Heart right ventricle (tissue), 16 donors: ENCODE measurements at places on chromosomes 6 and 20. TPM values are rescaled to one million over a fixed set of nuclear protein-coding genes. Genes with fewer than 3 reads are reported as not detected.

DNA sequence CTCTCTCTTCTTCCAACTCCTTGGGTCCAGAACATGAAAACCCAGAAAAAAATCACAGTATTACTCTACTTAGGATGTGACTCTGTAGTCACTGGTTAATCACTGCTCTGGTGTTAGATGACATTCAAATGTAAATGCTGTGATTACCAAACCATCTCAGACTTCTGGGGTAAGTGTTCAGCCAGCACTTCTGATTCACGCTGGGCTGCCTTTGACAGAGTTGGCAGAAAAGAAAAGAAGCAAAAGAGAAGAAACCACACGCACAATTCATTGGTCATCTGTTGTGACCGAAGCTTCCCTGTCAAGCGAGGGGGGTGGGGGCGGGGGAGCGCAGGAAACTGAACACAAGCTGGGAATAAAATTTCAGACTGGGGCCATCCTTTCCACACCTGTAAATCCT, 82.7 kb downstream of the PSMG4 start:
- DNase-seq, result no peak

DNA sequence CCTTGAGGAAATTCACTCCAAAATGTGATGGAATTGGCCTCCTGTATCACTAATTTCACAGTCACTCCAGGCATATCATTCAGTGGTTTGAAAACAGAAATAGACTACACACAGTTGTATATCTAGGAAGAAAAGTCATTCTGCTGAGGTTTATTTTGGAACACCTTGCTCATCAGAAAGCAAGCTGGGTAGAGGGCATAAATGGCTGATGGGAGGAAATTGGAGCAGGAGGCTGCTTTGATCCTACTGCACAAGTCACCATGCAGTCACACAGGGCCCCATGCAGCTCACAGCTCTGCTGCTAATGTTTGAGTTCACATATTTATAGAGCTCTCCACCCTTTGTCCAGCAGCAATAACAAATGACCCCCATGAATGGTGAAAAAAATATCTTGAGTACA, 12.3 kb downstream of the NHLRC1 start:
- DNase-seq, result no peak

GRCh38 chr20:22984606-22985005, 50.5 kb upstream of the SSTR4 start:
- DNase-seq, result no peak

DNA sequence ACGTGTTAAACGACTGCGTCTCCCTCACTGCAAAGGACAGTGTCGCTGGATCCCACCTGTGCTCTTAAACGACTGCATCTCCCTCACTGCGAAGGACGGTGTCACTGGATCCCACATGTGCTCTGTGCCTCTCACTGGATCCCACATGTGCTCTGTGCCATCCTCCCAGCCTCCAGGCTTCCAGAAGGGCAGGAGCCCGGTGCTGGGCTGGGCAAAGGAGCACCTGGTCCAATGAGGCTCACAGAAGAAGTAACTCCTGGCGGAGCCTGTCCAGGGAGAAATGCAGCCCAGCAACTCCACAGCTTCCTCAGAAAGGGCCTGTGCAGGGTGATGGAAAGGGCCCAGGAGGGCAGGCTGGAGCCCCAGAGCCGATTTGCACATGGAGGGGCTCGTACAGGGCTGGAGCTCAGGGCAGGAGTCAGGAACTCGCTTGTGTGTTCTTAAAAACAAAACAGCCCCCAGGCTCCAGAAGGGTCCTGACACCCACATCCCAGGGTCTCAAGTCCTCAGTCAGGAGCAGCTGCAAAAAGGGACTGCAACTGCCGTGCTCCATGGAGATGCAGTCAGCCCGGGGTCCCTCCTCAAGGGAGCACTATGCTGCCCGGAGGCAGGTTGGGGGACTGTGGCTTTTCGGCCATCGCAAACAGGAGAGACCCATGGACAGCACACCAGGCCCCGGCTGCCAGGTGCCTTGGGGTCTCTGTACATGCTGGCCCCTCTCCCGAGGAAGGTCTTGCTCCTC, 52.7 kb downstream of the DLL1 start:
- DNase-seq, result no peak

GRCh38 chr20:11193241-11193640, 519.4 kb upstream of the JAG1 start:
- no peak for DNase-seq

DNA sequence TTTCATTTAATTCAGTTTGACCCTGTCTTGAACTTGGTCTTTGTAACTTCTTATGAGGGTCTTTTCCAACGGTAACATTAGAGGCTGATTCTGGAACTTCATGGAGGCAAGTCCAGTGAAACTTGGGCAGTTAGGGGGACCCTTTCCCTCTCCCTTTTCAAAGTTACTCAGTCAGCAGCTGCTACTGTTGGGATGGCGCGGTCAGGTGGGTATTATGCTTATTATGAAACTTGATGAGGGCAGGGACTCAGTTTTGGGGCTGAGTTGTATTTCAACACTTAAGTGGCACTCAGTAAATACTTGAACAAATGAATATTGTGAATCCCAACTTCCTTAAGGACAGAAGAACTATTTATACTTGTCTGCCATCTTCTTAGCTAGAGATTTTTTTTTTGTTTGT, 20.8 kb downstream of the TOP1 start:
- DNase-seq, result no peak

DNA sequence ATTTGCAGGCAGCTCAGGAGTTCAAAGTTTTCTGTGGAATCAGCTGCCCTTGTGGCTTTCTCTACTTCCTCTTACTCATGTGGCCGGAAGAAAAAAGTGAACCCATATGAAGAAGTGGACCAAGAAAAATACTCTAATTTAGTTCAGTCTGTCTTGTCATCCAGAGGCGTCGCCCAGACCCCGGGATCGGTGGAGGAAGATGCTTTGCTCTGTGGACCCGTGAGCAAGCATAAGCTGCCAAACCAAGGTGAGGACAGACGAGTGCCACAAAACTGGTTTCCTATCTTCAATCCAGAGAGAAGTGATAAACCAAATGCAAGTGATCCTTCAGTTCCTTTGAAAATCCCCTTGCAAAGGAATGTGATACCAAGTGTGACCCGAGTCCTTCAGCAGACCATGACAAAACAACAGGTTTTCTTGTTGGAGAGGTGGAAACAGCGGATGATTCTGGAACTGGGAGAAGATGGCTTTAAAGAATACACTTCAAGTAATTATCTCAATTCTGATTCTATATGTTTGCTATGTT, 1.1 kb downstream of the MGME1 start:
- DNase-seq, result no peak

DNA sequence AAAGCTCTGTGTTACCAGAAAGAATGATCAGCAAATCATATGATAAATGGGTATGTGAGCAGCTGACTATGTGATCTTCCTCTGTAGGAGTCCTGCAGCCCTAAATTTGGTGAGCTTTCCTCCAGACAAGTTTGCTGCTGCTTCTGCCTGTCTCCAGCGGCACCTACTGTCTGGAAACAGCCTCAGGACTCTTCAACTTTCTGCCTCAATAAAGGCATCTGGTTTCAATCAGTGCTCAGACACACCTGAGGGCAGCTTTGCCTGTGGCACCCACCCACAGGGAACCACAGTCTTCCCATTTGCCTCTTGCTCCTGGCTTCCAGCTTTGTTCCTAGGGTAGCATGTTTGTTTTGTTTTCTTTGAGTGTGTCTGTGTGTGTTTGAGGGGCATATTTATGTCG, 727.9 kb upstream of the MAN1A1 start:
- no peak for DNase-seq

DNA sequence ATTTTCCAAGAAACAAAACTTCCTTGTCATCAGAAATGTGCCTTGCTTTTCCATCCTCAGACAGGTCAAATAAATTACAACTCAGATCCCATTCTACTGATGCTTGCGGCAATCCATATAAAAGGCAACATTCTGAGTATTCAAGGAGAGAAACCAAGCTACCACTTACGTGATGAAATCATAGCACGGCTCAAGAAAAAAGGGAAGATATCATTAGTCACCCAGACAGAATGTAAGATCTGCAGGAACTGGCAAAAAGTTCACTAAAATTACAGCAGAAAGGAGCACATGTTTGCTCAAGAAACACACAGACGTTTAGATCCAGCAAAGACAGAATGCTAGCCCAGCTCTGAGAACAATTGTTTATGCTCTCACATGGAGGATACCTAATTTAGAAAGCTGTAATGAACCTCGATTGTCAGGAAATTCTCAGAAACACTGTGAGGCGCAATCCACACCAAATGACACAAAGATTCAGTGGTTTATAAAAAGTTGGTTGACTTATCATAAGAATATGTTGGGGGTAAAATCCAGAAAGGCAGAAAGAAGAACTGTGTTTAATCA, 304.2 kb downstream of the ADGRG6 start:
- DNase-seq, result no peak

DNA sequence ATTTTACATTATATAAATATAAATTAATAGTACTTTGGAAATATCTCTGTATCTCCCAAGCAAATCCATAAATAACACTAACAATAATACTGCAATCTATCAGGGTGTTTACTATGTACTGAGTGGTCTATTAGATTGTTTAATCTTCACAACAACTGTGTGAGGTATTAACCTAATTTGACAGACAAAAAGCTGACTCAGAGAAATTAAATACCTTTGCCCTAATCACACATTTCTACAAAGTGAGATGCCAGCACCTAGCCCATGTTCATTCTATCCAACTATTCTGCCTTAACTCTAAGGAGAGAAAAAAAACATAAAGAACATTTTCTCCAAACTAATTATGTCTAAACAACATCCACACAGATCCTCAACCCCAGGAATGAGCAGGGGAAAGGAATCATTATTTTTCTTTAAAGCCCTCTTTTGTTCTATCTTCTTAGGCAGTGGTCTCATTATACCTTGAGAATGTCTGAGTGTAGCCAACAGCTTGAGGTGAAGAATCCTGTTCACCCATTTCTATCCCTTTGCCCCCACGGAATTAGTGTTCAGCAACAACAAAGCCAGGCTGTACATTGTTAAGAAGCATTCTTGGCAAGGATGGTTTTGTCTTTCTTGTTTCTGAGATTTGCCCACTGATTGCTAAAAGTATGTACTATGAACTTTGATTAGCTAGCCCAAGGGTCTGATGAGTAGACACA, 42.7 kb downstream of the PRL start:
- no peak for DNase-seq

- DNase-seq, result no peak
Measured at GRCh38 chr6:133553652-133554051, 312.5 kb downstream of the EYA4 start.

DNA sequence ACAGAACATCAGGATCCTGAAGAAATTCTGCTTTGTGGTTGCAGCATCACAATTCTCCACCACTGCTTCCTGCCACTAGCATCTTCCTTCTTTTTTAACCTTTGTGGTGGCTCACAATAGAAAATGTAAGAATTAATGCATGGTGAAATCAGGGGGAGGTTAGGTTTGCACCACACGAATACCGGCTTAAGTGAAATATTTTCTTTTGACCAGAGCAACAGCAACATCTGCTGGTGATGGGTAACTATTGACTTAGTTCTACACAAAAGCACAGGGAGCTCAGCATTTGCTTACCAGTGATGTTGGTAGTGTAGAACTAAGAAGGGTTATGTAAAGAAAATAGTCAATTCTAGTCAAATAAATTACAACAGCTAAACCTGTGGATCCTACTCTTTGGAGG, 280.5 kb downstream of the SYNE1 start:
- DNase-seq, result no peak

DNA sequence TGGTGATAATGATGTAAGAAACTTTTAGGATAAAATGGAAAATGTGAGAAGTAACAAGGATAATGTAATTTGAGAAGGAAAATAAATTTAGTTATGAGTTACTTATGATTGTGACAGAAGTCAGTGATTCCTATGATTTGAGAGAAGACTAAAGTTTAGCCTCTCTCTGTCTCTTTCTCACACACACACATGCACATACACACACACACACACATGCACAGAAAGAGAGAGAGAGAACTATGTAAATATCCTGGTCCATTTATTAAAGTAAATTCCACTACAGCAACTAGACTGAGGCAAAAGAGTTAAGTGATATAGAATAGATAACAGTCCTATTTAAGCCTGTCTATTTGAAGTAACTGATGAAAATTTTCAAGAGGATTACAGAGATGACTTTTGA, 375.2 kb downstream of the CD109 start:
- no peak for DNase-seq

GRCh38 chr20:50980071-50980681, 21.6 kb downstream of the MOCS3 start:
- no peak for DNase-seq

DNA sequence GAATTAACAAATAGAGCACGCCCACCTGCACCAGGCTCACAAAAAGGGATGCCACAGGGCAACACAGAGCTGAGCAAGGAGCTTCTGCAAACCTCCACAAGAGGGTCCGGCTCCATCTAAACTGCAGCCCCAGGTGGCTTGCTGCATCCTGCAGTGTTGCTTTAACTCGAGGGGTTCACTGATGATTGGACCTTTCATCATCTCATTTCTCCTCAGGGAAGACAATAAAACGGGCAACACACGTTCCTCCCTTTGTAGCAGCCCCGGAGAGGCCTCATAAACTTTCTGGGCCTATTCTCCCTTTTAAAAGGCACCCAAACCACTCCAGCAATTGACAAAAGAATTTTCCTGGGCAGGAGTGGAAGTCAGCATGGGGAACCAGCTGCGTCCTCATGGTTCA, 161.5 kb upstream of the CDH4 start:
- no peak for DNase-seq

DNA sequence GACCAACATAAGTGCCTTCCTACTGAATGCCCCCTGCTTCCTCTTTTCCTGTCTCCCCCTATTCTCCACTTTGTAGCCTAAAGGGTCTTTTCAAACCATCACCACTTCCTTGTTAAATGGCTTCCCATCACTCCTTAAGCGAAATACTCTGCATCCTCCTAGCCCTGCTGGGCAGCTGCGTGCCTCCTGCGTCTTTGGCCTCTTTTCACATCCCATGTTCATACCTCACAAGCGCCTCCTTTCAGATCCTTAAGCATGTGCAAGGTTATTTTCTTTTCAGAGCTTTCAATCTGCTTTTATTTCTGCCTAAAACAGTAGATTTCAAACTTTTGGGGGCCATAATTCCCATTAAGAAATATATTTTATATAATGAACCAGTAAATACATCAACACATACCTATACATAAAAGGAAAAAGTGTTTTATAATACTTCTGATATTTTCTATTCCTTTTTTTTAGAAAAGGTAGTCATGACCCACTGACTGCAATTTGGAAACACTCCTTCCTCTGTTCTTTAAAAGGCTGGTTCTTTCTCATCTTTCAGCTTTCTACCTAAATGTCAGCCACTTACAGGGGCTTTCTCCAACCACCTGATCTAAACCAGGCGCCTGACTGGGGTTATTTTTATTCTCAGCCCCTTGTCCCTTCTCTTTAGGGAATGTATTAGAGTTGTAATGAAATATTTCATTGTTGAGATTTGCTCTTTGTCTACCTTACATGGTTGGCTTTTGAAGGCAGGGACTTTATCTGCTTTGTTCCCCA, 84.1 kb downstream of the PRDM1 start:
- no peak for DNase-seq

DEFB132 gene
- not detected for total RNA-seq

LGSN gene
- not detected for total RNA-seq

HS3ST5 gene
- total RNA-seq, result not detected

CALHM4 gene
- not detected for total RNA-seq

HCK gene
- 1.6 TPM for total RNA-seq

ANKEF1 gene
- total RNA-seq, result 1.6 TPM

RSPH3 gene
- 11.0 TPM for total RNA-seq

NRSN1 gene
- not detected for total RNA-seq

ID4 gene
- total RNA-seq, result 2.9 TPM

RBBP8NL gene
- not detected for total RNA-seq

C6orf52 gene
- 0.89 TPM for total RNA-seq
